ENCODE measurements at places on chromosomes 5 and 9.

DNA sequence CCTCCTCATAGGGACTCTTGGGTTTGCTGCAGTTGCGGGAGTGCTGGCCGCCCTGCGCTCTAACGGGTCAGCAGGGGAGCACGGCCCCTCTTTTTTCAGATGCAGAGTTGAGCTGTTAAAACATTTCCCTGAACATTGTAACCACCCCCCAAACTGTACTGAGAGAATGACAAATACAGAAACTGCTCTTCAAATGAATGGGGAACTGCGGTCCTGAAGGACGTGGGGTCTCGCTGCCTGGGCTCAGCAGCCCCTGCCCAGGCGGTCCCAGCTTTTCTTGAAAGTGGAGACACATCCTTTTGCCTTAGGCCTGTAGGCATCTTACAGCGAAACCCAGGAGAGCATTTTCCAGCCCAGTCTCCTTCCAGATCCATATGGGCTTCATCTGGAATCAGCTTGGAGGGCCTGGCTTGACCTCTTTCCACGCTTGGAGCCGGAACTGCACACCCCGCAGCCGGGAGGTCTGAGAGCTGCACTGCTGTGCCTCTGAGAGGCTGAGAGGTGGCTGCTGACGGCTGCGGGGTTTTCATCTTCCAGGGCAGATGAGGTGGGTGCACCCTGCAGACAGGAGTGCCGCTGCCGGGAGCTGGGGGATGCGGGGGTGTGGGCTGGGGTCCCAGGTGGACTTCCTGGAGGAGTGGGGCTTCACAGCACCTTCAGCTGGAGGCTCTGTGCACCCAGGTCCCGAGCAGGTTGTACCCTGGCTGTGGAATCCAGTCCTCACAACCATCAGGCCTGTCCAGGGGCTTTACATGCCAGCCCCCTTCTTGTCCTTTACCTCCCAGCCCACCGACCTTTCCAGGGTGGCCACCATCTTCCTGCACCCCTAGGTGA is 1.2 kb upstream of the AGPAT2 start:
- DNase-seq, result no peak

DNA sequence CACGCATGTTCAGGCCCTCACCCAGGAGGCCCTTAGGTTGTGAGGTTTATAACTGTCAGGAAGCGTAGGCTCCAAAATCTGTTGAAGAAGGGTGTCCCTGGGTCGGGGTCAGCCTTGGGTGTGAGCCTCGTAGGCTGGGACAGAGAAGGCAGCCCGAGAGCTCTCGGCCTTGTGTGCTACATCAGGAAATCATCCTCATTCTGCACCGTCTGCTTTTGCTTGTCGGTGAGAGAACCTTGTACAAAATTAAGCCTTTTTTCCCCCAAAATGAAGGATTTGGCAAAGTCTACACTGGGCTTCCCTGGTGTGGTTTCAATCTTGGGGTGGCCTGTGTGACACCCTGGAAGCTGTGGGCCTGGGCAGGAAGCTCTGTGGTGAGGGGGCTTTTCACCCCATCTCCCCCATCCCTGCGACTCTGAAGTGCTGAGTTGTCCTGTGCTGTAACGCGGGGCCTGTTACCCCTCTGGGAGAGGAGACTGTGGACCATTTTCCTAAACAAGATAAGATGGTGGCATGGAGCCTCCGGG is 55.3 kb downstream of the AHRR start:
- DNase-seq, result no peak

DNA sequence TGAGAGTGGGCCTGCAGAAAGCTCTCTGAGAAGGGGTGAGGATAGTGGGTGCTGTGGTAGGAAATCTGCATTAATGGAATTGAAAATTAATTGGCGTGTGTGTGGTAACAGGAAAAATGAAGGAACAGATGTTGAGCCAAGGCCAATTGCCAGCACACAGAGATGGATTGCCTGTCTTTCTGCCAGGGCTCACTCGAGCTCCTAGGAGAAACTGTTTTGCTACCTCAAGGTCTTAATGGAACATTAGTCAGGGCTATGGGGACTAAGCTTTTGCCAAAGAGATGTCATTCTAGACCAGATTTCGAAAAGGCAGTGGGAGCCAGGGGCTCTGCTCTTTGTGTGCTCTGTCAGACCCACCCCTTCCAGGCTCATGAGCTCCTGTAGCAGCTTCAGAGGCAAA is 124.0 kb upstream of the EFNA5 start:
- no peak for DNase-seq

- DNase-seq, result no peak
These were observed 94.1 kb downstream of the KCNIP1 start for GRCh38 chr5:170597872-170598271.

DNA sequence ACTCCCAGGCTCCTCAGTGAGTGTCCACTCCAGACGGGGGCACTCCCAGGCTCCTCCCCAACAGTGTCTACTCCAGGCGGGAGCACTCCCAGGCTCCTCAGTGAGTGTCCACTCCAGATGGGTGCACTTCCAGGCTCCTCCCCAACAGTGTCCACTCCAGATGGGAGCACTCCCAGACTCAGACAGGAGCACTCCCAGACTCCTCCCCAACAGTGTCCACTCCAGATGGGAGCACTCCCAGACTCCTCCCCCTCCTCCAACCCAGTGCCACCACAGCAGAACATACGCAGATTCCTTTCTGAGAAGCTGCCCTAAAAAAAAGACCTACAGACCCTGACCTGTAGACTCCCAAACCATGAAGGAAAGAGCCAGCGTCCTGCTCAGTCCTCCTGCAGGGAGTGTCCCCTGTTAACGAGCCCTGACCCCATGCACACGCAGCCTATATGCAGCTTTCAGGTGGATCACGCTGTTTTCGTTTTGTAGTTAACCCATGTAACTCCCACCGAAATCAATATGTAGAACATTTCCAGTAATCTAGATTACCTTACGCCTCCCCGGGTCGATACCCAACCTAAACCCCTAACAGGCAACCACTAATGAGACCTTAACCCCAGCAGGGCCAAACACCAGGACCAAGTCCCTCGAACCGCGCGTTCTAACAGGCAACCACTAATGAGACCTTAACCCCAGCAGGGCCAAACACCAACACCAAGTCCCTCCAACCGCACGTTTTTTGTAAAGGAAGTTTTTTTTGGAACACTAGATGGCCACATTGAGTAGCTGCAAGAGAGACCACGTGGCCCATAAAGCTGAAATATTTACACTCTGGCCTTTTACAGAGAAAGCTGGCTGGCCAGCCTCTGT is 15.7 kb downstream of the PNPLA7 start:
- DNase-seq, result no peak

- DNase-seq, result no peak
These were observed 15.3 kb upstream of the AJM1 start for GRCh38 chr9:136826703-136827582.

DNA sequence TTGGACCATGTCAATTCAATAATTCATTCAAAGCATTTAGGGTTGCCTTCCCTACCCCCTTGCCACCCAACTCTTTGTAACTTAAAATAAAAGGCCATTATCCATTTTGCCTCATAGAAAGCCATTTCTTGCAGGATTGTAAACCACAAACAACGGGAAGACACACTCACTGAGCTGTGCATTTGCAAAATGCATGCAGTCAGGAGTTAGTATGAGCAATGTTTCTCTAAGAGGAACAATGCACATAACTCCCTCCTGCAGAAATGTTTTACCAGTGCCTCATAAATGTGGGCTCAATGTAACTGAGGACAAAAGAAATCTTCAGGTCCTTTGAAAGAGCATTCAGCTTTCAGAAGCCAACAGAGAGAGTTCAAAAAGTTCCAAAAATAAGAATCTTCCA is 98.5 kb upstream of the ABCA1 start:
- no peak for DNase-seq

DNA sequence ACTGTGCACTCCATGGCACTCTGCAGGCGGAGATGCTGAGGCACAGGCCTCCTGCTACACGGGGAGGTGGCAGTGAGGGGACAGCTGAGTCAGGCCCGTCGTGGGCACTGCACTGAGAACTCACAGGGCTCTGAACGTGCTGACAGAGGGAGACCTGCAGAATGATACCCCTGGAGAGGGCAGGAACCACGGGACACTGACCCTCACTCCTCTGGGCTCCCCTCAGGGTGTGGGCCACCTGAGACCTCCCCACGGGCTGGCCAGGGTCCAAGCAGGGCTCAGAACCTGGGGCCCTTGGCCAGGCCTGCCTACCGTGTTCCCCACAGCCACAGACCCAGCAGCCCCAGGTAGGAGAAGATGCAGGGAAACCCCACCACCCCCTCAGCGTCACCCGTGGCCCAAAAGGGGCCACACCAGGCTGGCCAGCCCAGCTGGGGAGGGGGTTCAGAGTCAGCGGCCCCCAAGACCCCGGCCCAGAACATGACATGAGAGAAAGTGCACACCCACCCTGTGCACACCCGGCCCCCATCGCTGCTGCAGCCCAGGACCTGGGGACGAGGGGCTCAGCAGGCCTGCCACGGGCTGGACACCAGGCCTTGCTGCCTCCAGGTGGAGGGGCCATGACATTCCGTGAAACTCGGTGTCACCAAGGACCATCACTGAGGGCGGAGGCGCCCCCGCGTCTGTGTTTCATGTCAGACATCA is 30.9 kb downstream of the GLT6D1 start:
- DNase-seq, result no peak

DNA sequence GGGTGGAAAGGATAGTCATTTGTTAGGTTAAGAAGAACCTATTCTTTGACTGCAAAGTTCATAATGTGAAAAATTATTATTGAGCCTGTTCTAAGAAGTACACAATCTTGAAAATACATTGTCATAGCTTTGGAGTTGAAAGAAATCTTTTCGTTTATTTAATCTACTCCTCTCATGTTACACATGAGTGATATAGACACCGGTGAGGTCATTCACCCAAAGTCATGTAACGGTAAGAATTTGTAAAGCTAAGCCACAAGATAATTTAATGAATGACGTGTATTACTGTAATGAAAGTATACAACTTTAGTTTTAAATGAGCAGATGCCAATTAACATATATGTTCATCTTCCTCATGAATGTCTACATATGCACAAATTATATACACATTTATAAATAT is 284.1 kb upstream of the PDE4D start:
- no peak for DNase-seq

- no peak for DNase-seq
These were observed 147.2 kb downstream of the PDZD2 start for GRCh38 chr5:31786090-31786631.

DNA sequence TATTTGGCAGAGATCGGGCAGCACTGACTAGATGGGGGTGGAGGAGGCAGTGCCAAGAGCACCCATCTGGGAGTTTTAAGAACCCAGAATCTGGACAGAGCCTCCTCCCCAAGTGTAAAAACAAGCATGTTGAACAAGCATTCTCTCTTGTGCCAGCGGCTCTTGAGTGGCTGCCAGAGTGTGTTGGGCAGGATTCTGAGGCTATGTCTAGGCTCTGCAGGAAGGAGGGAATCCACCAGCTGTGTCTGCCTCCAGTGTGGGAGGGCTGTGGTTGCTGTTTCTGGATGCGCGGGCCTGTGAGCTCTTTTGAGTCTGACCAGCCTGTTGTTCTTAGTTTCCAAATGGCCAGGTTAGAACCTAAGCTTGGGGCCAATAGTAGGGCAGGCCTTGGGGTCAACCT is 39.8 kb downstream of the HMCN2 start:
- no peak for DNase-seq

DNA sequence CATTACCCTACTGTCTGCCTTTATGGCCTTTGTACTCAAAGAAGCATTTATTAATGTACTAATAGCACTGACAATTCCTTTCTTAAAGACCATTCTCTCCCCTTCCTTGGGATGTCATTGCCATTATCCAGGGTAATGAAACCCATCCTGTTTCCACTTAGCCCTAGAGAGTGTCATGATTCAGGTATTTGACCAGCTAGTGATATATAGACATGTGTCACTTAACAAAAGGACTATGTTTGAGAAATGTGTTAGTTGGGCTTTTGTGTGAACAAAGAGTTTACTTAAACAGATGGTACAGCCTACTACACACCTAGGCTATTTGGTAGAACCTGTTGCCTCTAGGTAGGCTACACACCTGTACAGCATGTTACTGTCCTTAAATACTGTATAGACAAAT is 2.0 kb downstream of the ATP6V0E1 start:
- DNase-seq, result no peak

- DNase-seq, result no peak
These were observed 218.5 kb upstream of the DAPK1 start for GRCh38 chr9:87278971-87279733.

GRCh38 chr9:123964761-123965160 is 34.8 kb upstream of the DENND1A start:
- DNase-seq, result no peak

DNA sequence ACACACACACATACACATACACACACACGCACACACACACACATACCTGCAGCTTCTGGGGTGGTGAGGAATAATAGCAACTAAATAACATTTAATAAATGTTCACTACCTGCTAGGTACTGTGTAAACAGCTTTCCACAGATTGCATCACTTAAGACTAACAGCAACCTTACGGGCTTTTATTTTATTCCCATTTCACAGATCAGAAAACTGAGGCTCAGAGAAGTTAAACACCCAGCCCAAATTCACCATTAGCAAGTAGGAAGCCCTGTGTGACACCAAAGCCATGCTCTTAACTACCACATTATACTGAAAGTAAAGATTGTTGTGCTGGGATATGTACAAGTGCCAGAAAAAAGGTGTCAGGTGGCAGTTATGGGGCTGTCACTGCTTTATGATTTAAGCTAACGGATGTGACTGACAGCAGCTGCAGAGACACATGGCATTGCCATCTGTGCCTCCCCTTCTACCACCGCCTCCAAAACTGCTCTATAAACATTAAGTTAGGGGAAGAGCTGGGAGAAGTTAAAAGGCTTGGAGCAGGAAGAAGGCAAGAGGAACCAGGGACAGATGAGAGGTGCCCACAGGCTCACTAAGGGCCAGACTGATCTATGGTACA is 13.6 kb downstream of the MTMR12 start:
- DNase-seq, result no peak

DNA sequence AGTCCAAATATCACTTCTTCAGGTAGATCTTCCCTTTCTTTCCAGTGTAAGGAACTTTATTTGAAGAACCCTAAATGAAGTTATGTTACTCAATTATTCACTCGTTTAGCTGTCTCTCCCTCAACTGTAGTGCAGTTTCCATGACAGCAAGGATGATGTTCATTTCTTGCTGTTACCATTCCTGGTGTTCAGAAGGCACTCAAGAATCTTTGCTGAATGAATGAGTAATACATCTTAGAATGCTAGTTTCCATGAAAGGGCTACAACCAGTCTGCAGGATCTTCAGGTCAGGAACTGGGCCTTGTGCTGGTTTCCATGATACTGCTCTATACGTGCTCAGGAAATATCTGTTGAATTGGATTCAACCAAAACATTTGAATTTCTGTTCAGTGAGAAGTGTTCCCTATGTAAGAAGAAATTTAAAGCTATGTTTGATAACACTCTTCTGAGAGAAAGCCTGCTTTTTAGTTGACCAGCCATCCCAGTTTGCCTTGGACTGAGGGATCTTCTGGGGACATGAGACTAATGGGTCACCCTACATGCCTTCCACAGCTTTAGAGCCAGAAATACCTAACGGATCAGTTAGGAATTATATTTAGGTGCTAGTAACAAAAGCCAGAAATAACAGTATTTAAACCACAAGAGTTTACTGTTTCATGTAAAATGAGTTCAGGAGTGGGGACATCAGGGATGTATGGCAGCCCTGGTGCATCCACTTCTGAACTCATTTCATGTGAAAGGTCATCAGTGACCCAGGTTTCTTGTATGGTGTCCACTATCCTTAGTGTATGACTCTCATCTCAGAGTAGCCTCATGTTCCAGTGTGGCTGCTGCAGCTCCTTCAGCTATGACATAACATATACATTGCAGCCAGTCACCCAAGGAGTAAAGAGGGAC is 500.1 kb upstream of the SGCD start:
- no peak for DNase-seq

Data from stimulated activated CD4-positive, alpha-beta T cell treated with anti-CD3 and anti-CD28 coated beads, TNF-alpha, amount 100 ng/mL, for 1 hour (primary cell).